ENCODE measurements at places on chromosomes 6 and 20. TPM values are rescaled to one million over a fixed set of nuclear protein-coding genes. Genes with fewer than 3 reads are reported as not detected.

Gene FOXP4
- 4.9 TPM for total RNA-seq

Gene SPTLC3
- total RNA-seq, result 40.9 TPM

Gene RBM24
- 0.42 TPM for total RNA-seq

Gene AGER
- 0.92 TPM for total RNA-seq

Gene MLIP
- 2.0 TPM for total RNA-seq

Gene CPXM1
- total RNA-seq, result 0.08 TPM

DNA sequence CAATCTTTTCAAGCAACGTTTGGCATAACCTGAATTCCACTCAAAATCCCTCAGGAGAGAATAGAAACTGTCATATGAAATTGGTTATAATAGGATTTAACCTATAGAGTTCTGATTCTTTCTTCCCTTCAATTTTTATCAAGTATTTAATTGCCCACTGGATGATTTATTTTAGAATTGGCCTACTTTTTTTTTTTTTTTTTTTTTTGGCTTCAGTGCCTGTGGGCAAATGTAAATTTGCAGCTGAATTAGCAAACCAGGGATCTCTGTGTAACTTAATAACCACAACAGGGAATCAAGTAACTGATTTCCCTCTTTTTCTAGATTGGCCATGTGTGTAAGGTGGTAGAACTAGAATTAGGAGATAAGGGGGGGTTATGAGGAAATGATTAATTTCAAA, 157.0 kb downstream of the SOX4 start:
- H3K36me3 ChIP-seq, result no peaks in the 10 kb centered on the region
- no peak overlapping the region for H3K27ac ChIP-seq
- DNase-seq, result no peak

DNA sequence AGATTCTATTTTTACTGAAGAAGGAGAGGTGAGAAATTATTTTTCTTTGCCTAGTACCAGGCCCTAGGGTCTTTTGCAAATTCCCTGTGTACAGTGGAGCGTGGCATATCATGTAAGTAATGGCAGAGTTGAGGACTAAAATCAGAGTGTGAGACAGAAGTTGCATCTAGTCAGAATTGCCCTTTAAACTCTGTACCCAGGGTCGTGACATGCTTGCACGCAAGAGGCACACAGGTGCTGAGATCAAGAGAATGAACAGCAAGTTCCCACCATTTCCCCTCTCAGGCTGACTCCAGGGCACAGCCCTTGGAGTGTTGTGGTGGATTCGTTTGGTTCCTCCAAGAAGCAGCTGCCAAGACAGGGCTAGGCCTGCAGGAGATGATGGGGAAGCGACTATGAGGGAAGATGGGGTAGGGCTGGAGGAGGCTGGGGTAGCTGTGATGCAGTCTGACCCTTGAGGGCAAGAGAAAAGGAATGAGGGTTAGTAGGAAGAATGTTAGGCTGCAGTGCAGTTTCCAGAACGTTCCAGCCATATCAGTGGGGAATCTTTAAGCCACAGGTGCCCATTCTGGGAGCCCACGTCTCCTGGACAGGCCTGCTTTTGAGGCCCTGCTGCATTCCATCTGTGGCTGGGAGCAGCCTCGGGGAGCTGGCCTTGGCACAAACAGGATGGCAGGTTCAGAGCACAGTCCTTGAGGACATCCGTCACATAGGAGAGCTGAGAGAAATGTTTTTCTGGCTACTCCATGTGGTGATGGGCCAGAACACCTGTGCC, 6.9 kb downstream of the NELFCD start:
- peaks cover 38% of the 10 kb centered on the region for H3K4me1 ChIP-seq
- H3K27me3 ChIP-seq, result no peaks in the 10 kb centered on the region

GRCh38 chr6:138504764-138505689, 5.7 kb upstream of the NHSL1 start:
- DNase-seq, result no peak
- no peaks in the 10 kb centered on the region for H3K27me3 ChIP-seq
- H3K4me1 ChIP-seq, result peaks cover 78% of the 10 kb centered on the region
- H3K27ac ChIP-seq, result peak overlapping the region; percentile 77
- no peaks in the 10 kb centered on the region for H3K36me3 ChIP-seq

GRCh38 chr20:45318386-45318939, 10.4 kb upstream of the MATN4 start:
- DNase-seq, result no peak
- no peak overlapping the region for H3K4me3 ChIP-seq
- H3K4me1 ChIP-seq, result no peaks in the 10 kb centered on the region
- no peaks in the 10 kb centered on the region for H3K36me3 ChIP-seq

DNA sequence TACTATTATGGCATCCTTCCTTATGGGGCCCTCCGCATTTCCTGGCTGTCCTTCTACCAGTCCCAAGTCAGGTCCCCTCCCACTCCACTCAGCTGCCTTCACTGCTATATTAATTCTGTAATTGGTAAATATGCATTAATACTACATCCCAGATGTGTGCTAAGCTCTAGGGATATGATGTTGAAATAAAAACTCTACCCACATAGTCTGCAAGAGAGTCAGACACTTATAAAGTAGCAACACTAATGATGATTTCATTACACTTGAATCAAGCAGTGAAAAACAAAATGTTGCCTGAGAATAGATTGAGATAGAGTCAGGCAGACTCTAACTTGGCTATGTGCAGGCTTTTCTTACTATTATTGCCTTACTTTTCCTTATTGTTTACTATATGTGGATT, 62.4 kb downstream of the AIG1 start:
- H3K4me1 ChIP-seq, result peaks cover 3% of the 10 kb centered on the region
- no peaks in the 10 kb centered on the region for H3K27me3 ChIP-seq
- no peaks in the 10 kb centered on the region for H3K36me3 ChIP-seq
- no peak for DNase-seq
- no peak overlapping the region for H3K4me3 ChIP-seq

- no peak overlapping the region for H3K4me3 ChIP-seq
- H3K4me1 ChIP-seq, result no peaks in the 10 kb centered on the region
- DNase-seq, result no peak
- H3K36me3 ChIP-seq, result no peaks in the 10 kb centered on the region
Observed at GRCh38 chr6:132089173-132089572, 138.0 kb upstream of the CCN2 start.

DNA sequence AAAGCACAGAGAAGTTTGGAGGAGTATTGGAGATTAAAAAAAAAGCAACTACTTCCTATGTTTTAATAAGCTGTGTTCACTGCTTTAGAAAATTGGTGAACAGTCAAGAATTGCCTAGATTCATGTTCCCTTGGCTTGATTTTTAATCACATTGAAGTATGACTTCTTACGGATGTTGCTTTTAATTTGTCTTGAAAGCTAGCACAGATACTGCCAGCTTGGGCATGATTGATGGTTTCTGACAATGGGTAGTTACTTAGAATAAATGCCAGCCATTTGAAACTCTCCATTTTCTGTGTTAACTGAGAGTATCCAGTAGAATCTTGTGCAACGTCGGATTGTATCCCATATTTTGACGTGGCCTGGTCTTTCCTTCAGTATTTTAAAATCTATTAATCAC, 178.0 kb downstream of the DTNBP1 start:
- no peak overlapping the region for H3K27ac ChIP-seq
- no peak overlapping the region for H3K4me3 ChIP-seq
- no peak for DNase-seq
- no peaks in the 10 kb centered on the region for H3K4me1 ChIP-seq

DNA sequence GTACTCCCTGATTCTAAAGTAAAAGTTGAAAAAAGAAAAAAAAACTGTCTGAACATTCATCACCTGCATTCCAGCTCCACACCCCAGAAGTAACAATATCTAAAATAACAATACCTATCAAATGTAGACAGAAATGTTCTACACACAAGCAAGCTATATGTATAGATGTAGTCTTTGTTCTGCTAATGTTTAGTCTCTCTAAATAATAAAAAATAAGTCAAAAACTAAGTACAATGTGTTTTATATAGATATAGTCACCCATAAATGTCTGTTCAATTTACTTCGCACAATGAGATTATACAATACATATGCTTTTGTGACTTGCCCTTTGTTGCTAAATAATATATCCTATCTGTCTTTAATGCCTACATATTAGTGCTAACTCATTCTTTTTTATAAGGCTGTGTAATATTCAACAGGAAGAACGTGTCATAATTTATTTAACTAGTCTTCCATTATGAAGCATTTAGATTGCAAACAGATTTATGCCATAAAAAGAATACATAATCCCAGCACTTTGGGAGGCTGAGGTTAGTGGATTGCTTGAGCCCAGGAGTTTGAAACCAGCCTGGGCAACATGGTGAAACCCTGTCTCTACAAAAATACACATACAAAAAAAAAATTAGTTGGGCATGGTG, 216.2 kb upstream of the ZNF217 start:
- no peaks in the 10 kb centered on the region for H3K4me1 ChIP-seq
- no peak overlapping the region for H3K27ac ChIP-seq
- no peak overlapping the region for H3K4me3 ChIP-seq
- no peaks in the 10 kb centered on the region for H3K27me3 ChIP-seq

- H3K4me1 ChIP-seq, result no peaks in the 10 kb centered on the region
- no peaks in the 10 kb centered on the region for H3K36me3 ChIP-seq
- H3K4me3 ChIP-seq, result no peak overlapping the region
Observed at GRCh38 chr6:4637691-4638433, 138.3 kb upstream of the CDYL start.

DNA sequence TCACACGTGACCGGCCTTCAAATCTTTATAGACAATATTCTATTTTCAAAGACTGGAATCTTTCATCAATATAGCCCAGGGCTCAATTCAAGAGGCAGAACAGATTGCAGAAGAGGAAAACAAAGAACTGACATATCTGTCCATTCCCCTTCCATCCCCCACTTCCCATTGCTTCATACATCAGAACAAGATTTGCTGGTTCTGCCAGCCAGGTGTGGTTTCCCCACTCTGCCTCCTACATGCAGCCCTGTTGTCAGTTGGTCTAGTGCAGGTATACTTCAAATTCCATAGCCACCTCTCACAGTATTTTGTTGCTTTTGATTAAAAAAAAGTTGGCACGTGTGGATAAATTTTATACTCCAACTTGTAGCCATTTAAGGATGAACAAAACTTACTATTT, 174.9 kb downstream of the CD109 start:
- H3K36me3 ChIP-seq, result no peaks in the 10 kb centered on the region
- no peak overlapping the region for H3K27ac ChIP-seq
- H3K4me1 ChIP-seq, result no peaks in the 10 kb centered on the region
- no peaks in the 10 kb centered on the region for H3K27me3 ChIP-seq
- no peak overlapping the region for H3K4me3 ChIP-seq

- no peak overlapping the region for H3K27ac ChIP-seq
- no peak for DNase-seq
- H3K36me3 ChIP-seq, result no peaks in the 10 kb centered on the region
- H3K27me3 ChIP-seq, result no peaks in the 10 kb centered on the region
- H3K4me1 ChIP-seq, result peaks cover 5% of the 10 kb centered on the region
Observed at GRCh38 chr6:15658181-15658744, 4.6 kb downstream of the DTNBP1 start.

DNA sequence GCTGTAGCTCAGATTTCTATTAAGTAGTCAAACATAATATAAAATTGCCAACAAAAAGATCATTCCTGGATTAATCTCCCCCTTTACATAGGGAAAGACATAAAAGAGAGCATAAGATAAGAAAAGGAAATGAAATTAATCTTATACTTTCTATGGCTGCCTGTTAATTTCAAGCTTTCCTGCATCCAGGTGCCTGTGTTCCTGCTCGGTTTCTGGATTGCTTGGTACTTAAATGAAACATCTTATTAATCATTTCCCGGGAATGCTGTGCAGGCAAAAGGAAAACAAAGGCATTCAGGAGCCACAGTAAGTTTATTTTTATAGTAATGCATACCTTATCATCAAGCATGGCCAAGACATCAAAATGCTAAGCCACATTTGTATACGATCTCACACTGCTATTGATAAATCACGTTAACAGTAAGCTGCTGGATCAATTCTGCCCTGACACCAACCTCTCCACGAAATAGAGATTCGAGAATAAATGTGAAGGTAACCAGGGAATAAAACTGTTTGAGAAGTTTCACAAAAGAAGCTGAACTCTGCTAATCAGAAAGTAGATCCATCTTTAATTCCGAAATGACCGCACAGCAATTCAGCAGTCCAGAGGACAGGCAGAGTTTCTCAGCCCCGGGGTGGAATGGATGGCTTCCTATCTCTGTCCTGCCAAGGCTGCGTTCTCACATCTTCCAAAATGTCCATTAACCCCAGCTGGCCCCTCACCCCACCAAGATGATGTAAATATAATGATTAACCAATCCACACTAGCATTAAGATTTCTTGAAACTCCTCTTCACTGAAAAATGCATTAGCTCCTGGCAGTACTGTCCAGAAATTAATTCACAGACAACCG, 32.6 kb upstream of the APCDD1L start:
- no peak overlapping the region for H3K4me3 ChIP-seq
- H3K4me1 ChIP-seq, result no peaks in the 10 kb centered on the region
- DNase-seq, result no peak
- H3K27me3 ChIP-seq, result peaks cover 4% of the 10 kb centered on the region
- H3K27ac ChIP-seq, result no peak overlapping the region
- no peaks in the 10 kb centered on the region for H3K36me3 ChIP-seq

- peaks cover 34% of the 10 kb centered on the region for H3K36me3 ChIP-seq
Observed at GRCh38 chr6:132693478-132693877, 20.4 kb downstream of the VNN1 start.
